ENCODE measurements at places on chromosomes 7 and 10. TPM values are rescaled to one million over a fixed set of nuclear protein-coding genes. Genes with fewer than 3 reads are reported as not detected.

The NRG3 gene
- 8.9 TPM for total RNA-seq

DNA sequence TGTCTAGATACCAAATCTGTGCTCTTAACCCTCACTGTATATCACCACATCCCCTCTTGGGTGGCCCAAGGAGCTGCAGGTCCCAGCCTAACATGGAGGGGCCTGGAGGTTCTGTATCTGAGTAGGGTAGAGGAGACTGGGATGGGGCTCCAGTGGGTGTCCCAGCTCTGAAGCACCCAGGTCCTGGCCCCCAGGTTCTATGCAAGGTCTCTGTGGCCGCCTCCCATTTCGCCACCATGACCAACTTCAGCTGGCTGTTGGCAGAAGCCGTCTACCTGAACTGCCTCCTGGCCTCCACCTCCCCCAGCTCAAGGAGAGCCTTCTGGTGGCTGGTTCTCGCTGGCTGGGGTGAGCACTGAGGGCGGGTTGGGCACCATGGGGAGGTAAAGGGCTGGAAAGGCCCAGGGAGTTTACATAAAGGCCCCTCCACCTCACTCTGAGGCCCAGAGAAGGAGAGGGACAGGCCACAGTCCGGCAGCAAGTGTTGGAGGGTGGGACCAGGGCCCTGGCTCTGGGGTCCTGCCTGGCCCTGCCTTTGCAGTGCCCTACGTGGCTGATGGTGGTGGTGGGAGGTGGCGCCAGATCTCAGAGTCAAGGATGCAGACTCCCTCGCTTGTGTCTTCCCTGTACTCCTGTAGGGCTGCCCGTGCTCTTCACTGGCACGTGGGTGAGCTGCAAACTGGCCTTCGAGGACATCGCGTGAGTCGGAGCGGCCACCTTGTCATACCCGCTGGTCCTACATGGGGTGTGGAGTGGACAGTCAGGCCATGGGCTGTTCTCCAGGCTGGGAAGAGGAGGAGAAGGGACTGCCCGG, 10.2 kb downstream of the GHRHR start:
- DNase-seq, result no peak

The ADAM22 gene
- total RNA-seq, result 1.1 TPM

GRCh38 chr7:46360296-46360695, 439.2 kb upstream of the IGFBP3 start:
- DNase-seq, result no peak

GRCh38 chr7:98621573-98622482, 4.7 kb downstream of the NPTX2 start:
- no peak for DNase-seq

The INSIG1 gene
- total RNA-seq, result 103 TPM

DNA sequence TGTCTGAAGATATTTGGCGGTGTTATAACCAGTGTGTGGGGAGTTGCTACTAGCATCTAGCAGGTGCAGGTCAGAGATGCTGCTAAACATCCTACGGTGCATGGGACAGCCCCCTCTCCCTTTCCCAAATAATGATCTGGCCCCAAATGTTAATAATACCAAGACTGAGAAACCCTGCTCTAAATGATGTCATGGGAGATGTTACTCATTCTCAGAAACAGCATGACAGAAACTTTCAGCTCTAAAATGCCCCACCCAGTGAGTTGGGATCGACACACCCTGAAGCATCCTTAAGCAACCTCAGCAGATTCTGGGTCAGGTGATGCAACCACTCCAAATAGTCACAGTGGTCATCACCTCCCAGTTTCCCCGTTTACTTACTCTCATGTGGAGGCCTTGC, 108.8 kb upstream of the MPP7 start:
- DNase-seq, result no peak

The ZNF22 gene
- total RNA-seq, result 22.5 TPM

The TAS2R38 gene
- not detected for total RNA-seq

Measured in glomerular endothelial cell (primary cell).